Caudate nucleus (tissue), 63 donors: ENCODE measurements at places on chromosomes 1 and 21.

DNA sequence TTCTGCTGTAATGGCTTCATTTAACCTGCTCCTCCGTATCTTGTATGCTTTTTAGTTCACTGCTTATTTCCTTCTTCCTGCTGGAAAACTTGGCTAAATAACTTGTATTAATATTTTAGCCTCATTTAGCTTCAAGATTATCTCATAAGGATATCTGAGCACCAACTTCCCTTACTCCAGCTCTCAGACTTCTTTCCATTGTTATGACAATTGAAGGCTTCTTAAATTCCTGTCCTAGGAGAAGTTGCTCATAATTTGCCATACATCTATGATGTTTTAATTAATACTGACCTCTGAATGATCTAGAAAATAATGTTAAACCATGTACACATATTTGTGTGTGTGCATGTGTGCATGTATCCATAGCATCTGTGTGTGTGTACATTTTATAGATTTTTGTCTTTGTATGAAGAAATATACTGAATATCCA, 1524.4 kb upstream of the TPTE start:
- DNase-seq, result no peak

GRCh38 chr1:208025031-208025430, 114.1 kb upstream of the CD34 start:
- no peak for DNase-seq

DNA sequence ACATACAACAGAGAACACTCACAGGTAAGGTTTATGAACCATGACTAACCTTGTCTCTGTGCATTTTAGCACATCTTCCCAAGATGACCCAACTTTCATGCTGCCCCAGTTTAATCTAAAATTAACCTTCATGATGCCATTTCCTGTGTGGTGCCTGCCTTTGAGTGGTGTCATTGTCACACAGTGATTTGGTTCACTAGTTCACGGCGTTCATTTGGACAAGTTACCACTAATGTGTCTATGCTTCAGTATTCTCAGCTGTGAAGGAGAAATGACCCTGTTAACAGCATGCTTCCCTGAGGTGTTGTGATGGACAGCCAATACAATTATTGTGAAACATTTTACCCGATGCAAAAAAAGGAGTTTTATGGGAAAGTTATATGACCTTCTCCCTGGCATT, 693.1 kb downstream of the RWDD3 start:
- no peak for DNase-seq

DNA sequence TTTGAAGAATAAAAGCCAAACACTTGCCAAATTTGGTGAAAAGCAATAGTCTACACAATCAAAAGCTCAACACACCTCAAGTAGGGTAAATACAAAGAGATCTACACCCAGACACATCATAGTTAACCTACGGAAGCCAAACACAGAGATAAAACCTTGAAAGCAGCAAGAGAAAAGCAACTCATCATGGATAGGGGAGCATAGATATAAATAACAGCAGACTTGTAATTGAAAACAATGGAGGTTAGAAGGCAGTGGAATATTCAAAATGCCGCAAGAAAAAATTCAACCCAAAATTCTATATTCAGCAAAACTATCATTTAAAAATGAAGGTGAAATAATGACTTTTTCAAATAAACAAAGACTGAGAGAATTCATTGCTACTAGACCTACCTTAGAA, 105.1 kb downstream of the ITSN1 start:
- DNase-seq, result no peak

GRCh38 chr1:29683472-29683871, 447.1 kb downstream of the PTPRU start:
- DNase-seq, result no peak

GRCh38 chr1:159473335-159473734, 33.8 kb downstream of the OR10J1 start:
- DNase-seq, result no peak

DNA sequence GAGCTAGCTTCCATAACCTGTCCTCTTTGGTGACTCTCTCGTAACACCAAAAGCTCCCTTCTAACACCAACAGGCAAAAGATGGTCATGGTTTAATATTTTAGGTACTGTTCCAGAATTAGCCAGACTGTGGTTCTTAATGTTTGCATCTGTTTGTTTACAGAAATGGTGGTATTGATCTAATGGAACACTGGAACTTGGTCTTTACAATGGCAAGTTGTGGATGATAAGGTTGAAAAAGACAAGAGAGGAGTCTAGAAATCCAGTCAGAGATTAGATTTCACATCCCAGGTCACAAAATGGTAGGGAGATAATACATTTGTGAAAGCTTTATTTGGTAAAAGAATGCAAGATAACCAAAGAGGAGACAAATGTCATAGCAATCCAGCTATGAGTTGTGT, 293.1 kb downstream of the SMYD3 start:
- no peak for DNase-seq

GRCh38 chr21:35585878-35586277, 474.4 kb downstream of the SETD4 start:
- DNase-seq, result no peak

DNA sequence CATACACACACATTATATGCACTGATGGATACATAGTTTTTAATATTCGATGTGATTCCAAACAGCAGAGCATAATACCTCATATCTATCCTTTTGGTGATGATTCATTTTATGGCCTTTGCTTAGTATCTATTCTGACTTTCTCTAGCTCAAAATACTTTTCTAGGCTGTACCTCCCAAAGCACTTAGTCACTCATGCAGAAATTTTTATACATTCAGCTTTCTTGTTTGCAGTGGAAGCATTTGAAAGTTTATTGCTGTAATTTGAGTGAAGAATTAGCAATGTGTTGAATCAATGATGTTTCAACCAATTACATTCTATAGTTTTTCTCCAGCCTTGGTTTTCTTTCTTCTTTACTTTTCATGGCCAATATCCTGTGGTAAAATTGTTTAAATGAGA, 66.7 kb downstream of the LBR start:
- DNase-seq, result no peak
